Esophagus squamous epithelium (tissue), 5 donors: ENCODE measurements at places on chromosomes 2 and 18.

DNA sequence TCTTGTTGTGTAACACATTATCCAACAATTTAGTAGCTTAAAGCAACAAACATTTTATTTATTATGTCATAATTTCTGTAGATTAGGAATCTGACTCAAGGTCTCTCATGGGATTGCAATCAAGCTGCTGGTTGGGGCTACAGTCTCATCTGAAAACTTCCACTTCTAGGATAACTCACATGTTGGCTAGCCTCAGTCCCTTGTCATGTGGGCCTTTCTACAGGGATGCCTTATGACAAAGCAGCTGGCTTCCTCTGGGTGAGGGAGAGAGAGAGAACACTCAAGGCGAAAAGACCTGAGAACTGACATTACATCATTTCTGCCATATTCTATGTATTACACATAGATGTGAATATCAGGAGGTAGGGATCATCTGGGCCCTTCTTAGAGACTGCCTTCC, 317.9 kb upstream of the VRK2 start:
- DNase-seq = no peak

GRCh38 chr2:77508511-77508910, 13.7 kb downstream of the LRRTM4 start:
- DNase-seq = no peak

DNA sequence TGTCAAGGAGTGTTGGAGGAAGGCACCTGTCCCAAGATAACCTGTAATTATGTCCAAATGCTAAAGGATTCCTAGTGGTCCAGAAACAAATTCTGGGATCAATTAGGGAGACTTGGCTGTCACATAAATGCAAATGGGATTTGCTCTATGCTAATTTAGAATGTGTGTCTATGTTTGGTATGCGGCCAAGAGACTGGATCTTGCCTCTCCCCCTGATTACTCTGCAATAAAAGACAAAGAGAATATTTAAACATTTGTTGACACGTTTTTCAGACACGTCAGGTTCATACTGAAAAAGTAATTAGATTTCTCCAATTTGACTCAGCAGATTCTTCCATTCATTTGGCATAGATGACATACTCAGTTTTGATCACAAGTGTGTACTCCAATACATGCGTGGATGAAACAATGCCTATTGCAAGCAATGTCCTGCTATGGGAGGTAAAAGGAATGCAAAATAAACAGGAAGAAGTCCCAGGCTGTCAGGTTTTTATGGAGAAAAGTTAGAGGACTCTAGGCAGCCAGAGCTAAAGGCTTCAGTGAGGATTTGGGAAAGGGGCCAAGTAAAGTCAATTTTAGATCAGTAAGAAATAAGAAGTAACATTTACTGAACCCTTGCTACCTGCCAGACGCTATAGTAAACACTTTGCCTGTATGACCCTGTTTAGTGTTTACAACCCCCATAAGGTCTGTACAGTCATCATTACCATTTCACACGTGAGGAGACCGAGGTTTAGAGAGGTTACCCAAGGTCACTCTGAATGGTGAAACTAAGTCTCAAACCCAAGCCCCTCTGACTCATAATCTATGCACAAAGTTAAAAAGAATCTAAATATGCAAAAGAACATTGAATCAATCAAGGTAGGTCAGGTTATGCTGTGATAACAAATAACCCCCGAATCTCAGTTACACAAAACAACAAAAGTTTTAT, 7.8 kb downstream of the ANTXR1 start:
- DNase-seq = no peak

- no peak for DNase-seq
These were observed 71.3 kb upstream of the PID1 start for GRCh38 chr2:229342376-229342775.

GRCh38 chr2:196244966-196245365, 73.6 kb upstream of the STK17B start:
- DNase-seq = no peak

DNA sequence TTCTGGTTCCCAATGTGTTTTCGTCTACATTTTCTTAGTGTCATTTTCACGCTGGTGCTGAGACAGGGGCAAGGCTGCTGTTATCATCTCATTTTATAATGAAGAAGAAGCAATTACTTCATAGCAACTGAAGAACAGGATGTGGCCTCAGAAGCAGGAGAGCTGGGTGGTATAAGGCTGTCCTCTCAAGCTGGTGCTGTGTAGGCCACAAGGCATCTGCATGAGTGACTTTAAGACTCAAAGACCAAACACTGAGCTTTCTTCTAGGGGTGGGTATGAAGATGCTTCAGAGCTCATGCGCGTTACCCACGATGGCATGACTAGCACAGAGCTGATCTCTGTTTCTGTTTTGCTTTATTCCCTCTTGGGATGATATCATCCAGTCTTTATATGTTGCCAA, 7.3 kb downstream of the IL36G start:
- DNase-seq = no peak

GRCh38 chr2:176158855-176159662, 2.0 kb downstream of the HOXD3 start:
- no peak for DNase-seq

DNA sequence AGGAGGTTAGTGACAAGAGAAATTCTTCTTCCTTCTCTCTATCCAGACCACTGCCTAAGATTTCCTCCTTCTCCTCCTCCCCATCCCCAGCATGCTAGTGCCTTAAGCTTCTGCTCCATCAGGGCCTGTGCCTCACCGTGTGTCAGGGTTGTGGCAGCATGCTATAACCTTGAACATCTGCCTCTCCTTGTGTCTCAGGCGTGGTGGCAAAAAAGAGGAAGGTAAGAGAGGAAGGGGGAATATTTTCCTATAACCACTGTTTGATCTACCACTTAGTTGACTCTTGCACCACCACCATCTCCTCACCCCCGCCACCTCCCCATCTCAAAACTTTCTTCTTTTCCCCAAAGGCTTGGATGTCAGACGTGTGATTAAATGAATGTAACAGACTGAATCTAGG, 38.3 kb upstream of the PEX13 start:
- DNase-seq = no peak

- no peak for DNase-seq
These were observed 308.4 kb downstream of the ZNF804A start for GRCh38 chr2:184906709-184907108.

DNA sequence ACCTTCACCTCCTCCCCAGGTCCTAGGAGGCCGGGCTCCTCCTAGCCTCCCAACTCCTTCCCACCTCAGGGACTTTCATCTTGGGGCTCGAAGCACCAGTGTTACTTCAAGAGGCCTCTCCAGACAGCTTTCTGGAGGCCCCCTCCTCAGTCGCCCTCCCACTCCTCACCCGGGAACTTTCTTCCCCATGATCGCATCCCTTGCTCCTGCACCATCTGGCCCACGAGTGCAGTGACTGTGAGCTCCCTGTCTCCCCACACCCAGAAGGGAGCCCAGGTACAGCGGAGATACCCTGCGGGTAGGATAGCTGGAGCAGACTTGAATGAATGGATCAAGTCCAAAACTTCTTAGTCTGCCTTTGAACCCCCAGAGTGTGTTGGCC, 6.1 kb downstream of the ERFE start:
- no peak for DNase-seq
